Pulmonary artery endothelial cell (primary cell): ENCODE measurements at places on chromosomes 1 and 21. TPM values are rescaled to one million over a fixed set of nuclear protein-coding genes. Genes with fewer than 3 reads are reported as not detected.

BLACAT1 gene
- total RNA-seq, result not detected in 2 replicates

FAAH gene
- total RNA-seq, result 0.39 and 0.46 TPM in 2 replicates

C1orf141 gene
- total RNA-seq, result not detected in 2 replicates

EYA3 gene
- total RNA-seq, result 14.2 and 19.3 TPM in 2 replicates

PLXNA2 gene
- 70.2 and 91.6 TPM in 2 replicates for total RNA-seq

ARPC5 gene
- 312 and 356 TPM in 2 replicates for total RNA-seq

NTMT2 gene
- not detected in 2 replicates for total RNA-seq

CGN gene
- 0.71 and 0.79 TPM in 2 replicates for total RNA-seq

IGSF21 gene
- not detected in 2 replicates for total RNA-seq

RYR2 gene
- total RNA-seq, result not detected in 2 replicates

OPRD1 gene
- not detected in 2 replicates for total RNA-seq

SLC22A15 gene
- 0.04 TPM in 1 of 2 replicates, not detected in the other for total RNA-seq

ASAP3 gene
- total RNA-seq, result 8.0 and 12.6 TPM in 2 replicates

MIXL1 gene
- 0.11 TPM in 1 of 2 replicates, not detected in the other for total RNA-seq

SMIM11 gene
- total RNA-seq, result 7.6 and 21.9 TPM in 2 replicates

OR2L3 gene
- total RNA-seq, result not detected in 2 replicates

SAMD13 gene
- total RNA-seq, result 2.6 and 3.2 TPM in 2 replicates

ROR1 gene
- 2.5 and 3.3 TPM in 2 replicates for total RNA-seq

CD1D gene
- total RNA-seq, result not detected in 2 replicates

OR4F16 gene
- not detected in 2 replicates for total RNA-seq

MACO1 gene
- total RNA-seq, result 17.8 and 19.1 TPM in 2 replicates

ALX3 gene
- total RNA-seq, result not detected in 2 replicates

LRRC39 gene
- total RNA-seq, result 0.20 TPM in 1 of 2 replicates, not detected in the other

PRAMEF8 gene
- total RNA-seq, result not detected in 2 replicates

CNN3 gene
- total RNA-seq, result 334 and 463 TPM in 2 replicates

ACTL8 gene
- not detected in 2 replicates for total RNA-seq

KCNJ15 gene
- total RNA-seq, result 0.04 and 0.13 TPM in 2 replicates

DNALI1 gene
- total RNA-seq, result 2.0 and 3.2 TPM in 2 replicates

OTUD3 gene
- total RNA-seq, result 4.2 and 4.7 TPM in 2 replicates

CA6 gene
- total RNA-seq, result not detected in 2 replicates

SPRR2A gene
- total RNA-seq, result not detected in 2 replicates

FCRL2 gene
- not detected in 2 replicates for total RNA-seq

INKA2 gene
- 4.6 and 6.0 TPM in 2 replicates for total RNA-seq

CAP1 gene
- total RNA-seq, result 423 and 581 TPM in 2 replicates

ETS2 gene
- total RNA-seq, result 57.6 and 64.7 TPM in 2 replicates

S100A7 gene
- not detected in 2 replicates for total RNA-seq

TSPAN1 gene
- total RNA-seq, result 0.21 and 0.59 TPM in 2 replicates

KCNN3 gene
- 0.20 and 1.4 TPM in 2 replicates for total RNA-seq

UTS2 gene
- not detected in 2 replicates for total RNA-seq

TMEM269 gene
- total RNA-seq, result not detected in 2 replicates

PSEN2 gene
- total RNA-seq, result 23.8 and 24.2 TPM in 2 replicates

RCOR3 gene
- total RNA-seq, result 9.0 and 13.2 TPM in 2 replicates

LEFTY1 gene
- not detected in 2 replicates for total RNA-seq

INAVA gene
- not detected in 2 replicates for total RNA-seq

FOXD2 gene
- total RNA-seq, result 0.11 and 0.20 TPM in 2 replicates

SLC44A5 gene
- 3.0 and 13.3 TPM in 2 replicates for total RNA-seq

SLC27A3 gene
- 24.5 and 26.0 TPM in 2 replicates for total RNA-seq

OR10Z1 gene
- total RNA-seq, result not detected in 2 replicates

TCHH gene
- under 0.01 TPM in 1 of 2 replicates, not detected in the other for total RNA-seq

ITSN1 gene
- total RNA-seq, result 66.4 and 113 TPM in 2 replicates

PRKCZ gene
- 0.59 and 1.8 TPM in 2 replicates for total RNA-seq

NUP210L gene
- 0.07 and 0.11 TPM in 2 replicates for total RNA-seq

ST6GALNAC5 gene
- not detected in 2 replicates for total RNA-seq
